Fibroblast of villous mesenchyme (primary cell): ENCODE measurements at places on chromosomes 4 and X. TPM values are rescaled to one million over a fixed set of nuclear protein-coding genes. Genes with fewer than 3 reads are reported as not detected.

Gene CLIC2
- total RNA-seq = 1.3 and 2.6 TPM in 2 replicates

Gene CXorf49
- not detected in 2 replicates for total RNA-seq

Gene ETDA
- total RNA-seq = not detected in 2 replicates

Gene SRPX2
- 44.1 and 66.1 TPM in 2 replicates for total RNA-seq

Gene CT45A1
- not detected in 2 replicates for total RNA-seq

Gene ADH1B
- 0.32 and 0.43 TPM in 2 replicates for total RNA-seq

Gene ADRA2C
- 2.2 and 6.8 TPM in 2 replicates for total RNA-seq

Gene UCHL1
- total RNA-seq = 488 and 579 TPM in 2 replicates

DNA sequence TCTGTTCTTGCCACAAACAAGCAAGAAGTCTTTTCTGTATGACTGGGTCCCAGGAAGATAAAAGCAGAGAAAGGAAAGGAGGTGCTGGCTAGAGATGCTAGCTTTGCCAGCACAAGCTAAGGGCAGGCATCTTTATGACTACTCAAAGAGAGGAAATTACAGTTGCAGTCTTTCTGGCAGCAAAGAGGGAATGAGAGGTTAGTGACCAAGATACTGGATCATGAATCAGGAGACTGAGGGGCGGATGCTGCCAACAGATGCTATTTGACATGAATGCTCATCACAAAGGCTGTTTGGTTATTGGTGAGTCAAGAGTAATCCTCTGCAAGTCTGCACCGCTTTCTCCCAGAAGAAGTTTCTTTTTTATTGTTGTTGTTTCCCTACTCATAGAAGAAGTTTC lies 5.5 kb upstream of the XIAP start:
- DNase-seq = no peak

DNA sequence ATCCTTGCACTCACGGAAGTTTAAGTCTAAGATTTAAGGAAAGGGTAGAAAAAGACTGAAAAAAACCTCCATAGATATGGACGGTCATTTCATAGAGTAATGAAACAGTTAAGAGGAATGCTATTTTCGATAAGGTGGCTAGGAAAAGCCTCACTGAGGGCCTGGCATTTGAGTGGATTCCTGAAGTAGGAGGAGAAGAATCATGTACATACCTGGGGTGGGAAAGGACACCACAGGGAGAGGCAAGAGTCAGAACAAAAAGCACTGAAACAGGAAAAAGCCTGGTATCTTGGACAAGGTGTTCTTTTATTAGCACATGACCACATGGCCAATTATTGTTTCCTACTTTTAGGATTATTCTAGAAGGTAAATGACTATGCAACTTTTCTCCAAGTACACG lies 547.2 kb upstream of the DIPK2B start:
- DNase-seq = peak; percentile 1

GRCh38 chrX:130896802-130897501 lies 6.1 kb downstream of the ENOX2 start:
- DNase-seq = no peak

DNA sequence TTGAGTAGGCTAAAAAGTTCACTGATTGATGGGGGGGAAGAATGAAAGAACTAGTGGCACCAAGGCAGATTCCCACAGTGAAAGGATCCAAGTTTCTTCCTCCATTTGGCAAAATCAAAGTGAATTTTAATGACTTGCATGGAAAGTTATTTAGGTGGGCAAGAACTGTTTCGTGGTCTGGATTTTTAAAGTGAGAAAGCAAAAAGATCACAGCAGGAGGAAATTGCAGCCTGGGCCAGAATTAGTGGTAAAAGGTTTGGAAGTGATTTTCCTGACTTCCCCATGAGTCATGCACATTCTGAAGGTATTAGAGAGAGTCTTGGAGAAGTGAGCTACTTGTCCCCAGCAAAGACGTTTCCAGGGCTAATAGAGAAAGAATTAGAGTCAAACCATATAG lies 207.8 kb downstream of the ANTXR2 start:
- no peak for DNase-seq

DNA sequence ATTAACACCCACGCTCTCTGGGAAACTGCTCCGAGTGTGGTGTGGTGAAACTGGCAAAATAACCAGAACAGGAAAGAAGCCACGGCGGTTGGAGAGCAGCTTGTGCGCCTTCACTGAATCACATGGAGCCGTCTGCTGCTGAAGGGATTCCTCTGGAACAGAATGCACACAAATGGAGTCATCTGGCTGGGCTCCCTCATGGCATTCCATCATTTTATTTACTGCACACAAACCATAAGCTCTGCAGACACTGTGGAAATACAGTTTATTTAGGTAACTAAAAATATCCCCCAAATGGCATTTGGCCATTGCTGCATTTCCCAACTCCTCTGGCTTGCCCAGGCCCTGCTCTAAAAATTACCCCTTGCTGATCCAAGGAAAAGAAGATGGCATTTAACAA lies 187.0 kb upstream of the S100G start:
- peak; percentile 84 for DNase-seq

- DNase-seq = no peak
Measured at GRCh38 chr4:17535242-17535641, 20.3 kb downstream of the CLRN2 start.

GRCh38 chr4:62482355-62482754 lies 1282.2 kb downstream of the ADGRL3 start:
- DNase-seq = no peak

- DNase-seq = no peak
Measured at GRCh38 chr4:130027973-130028372, 932.0 kb downstream of the C4orf33 start.

DNA sequence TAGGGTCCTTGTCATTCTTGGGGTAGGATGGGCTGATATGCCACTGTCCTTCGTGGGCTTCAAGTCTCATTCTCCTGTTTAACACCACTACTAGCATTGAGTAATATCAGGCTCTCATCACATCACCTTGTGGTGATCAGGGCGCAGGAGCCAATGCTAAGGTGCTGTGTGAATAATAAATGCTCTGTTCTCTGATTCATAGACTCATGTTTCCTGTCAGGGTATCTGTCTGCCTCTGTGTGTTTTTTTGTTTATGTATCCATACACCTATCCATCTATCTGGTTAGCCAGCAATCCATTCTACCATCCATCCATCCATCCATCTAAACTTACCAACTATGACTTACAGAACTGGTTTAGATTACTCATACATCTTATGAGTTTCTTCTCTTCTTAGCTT lies 525.1 kb upstream of the ATOH1 start:
- no peak for DNase-seq

DNA sequence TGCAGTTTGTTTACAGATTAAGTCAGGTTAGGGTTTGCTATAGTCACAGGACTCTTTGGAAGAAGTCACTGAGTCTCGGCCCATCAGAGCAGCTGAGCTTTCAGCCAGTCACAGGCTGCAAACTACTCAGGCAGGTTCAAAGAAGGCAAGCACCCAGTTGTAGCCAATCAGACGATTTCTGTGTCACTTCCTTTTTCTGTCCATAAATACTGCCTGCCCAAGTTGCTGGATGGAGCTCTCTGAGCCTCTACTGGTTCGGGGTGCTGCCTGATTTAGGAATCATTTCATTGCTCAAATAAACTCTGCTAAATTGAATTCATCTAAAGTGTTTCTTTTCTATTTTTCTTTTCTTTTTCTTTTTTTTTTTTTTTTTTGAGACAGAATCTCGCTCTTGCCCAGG lies 7.3 kb upstream of the SH3BP2 start:
- no peak for DNase-seq

- peak; percentile 30 for DNase-seq
Measured at GRCh38 chr4:26174027-26174426, 146.8 kb upstream of the RBPJ start.

- no peak for DNase-seq
Measured at GRCh38 chr4:72507860-72508419, 61.1 kb downstream of the ADAMTS3 start.

DNA sequence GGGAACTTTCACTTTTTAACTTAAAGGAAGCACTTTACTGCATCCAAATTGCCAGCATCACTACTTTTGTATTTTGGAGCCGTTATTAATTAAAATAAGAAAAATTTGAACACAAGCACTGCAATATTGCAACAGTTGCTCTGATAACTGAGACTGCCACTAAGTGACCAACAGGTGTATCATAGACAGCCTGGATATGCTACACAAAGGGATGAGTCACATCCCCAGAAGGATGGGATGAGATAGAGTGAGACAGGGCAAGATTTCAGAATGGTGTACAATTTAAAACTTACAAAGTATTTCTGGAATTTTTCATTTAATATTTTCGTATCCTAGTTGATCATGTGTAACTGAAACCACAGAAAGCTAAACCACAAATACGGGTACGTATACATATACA lies 204.1 kb downstream of the MAPK10 start:
- no peak for DNase-seq

GRCh38 chr4:148162991-148163390 lies 279.2 kb downstream of the NR3C2 start:
- no peak for DNase-seq

DNA sequence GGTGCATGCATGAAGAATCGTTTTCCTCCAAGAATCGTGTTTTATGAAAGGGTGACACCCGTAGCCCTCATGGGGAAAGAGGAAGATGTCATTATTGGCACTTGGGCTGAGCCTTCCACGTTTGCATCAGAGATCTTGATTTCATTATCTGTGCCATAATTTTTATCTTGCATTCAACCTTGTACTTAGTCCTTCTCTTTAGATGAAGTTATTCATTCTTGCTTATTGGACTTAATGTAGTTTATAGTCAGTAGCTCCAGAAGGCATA lies 66.8 kb downstream of the GAB1 start:
- no peak for DNase-seq

DNA sequence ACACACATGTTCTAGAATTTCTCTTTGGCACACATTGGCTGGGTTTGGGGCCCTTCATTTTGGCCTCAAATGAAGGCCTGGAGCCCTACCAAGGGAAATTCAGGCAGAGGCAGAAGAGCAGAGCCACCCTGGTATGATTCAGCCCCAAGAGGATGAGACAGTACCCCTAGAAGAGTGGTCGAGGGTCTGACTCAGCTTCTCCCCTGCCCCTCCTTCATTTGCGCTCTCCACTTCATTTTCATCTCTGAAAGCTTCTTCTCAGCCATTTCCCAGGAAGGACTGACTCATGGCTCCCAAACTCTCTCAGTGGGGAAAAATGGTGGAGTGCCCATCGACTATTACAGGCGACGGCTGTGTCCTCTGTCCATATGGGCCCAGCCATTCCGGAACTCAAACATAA lies 43.5 kb downstream of the MAMLD1 start:
- no peak for DNase-seq

DNA sequence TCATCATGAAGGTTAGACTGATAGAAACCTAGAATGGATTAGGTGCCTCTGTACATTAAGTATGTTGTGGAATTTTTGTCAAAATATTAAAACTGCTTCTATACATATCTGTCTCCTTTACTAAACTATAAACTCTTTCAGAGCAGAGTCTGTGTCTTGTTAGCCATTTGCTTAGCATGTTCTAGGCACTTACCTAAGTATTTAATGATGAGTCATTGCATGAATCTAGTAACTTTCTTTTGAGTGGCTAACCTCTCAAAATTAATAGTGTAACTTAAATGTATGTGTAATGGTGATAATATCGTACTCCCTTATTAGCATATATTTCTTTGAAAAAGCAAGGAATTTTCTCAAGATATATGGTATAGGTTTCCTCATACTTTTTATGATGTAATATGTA lies 57.8 kb downstream of the RAP1GDS1 start:
- DNase-seq = no peak

- DNase-seq = no peak
Measured at GRCh38 chr4:135533053-135533452, 1331.5 kb upstream of the PABPC4L start.

GRCh38 chrX:45435481-45435880 lies 234.8 kb upstream of the DIPK2B start:
- DNase-seq = no peak
